ENCODE measurements at places on chromosomes 3 and 15.

DNA sequence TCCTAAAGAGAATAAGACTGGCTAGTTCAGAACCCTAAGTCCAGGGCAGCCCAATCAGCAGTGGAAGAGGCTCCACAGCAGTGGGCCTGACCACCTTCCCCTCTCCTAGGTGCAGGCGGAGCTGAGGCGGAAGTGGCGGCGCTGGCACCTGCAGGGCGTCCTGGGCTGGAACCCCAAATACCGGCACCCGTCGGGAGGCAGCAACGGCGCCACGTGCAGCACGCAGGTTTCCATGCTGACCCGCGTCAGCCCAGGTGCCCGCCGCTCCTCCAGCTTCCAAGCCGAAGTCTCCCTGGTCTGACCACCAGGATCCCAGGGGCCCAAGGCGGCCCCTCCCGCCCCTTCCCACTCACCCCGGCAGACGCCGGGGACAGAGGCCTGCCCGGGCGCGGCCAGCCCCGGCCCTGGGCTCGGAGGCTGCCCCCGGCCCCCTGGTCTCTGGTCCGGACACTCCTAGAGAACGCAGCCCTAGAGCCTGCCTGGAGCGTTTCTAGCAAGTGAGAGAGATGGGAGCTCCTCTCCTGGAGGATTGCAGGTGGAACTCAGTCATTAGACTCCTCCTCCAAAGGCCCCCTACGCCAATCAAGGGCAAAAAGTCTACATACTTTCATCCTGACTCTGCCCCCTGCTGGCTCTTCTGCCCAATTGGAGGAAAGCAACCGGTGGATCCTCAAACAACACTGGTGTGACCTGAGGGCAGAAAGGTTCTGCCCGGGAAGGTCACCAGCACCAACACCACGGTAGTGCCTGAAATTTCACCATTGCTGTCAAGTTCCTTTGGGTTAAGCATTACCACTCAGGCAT lies 33.7 kb downstream of the VIPR1 start:
- DNase-seq, result peak; percentile 7

DNA sequence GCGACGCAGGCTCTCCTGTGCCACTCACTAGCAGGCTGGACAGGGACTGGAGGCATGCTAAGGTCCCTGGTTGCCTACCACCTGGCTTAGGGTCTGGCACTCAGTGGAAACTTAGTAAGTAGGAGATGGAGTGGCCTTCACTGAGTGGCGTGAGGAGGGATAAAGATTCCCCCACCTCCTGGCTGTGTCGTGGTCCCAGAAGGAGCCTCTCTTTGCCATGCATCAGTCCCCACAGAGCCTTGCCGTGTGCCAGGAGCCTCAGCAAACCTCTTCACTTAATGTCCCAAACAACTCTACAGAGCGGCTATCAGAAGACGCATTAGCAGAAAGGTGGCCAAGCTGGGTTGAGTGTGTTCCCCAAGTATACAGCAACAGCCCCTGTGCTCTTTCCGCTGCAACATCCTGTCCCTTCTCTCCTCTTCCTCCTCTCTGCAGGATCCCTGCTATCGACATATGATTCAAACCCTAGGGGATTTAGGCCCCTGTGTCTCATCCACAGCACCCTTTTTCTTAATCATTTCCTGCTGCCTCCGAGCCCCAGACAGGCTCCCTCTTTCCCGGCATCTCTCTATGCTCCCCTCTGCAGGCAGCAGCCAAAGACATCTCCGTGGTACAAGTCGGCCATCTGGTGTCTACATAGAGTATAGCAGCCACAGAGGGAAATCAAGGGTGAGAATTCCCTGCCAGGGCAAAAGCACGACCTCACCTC lies 66.7 kb downstream of the SLC6A1 start:
- DNase-seq, result peak; percentile 82

- DNase-seq, result no peak
These were observed 110.6 kb upstream of the TLE3 start for GRCh38 chr15:70208332-70208731.

- no peak for DNase-seq
These were observed 32.2 kb upstream of the KLHL25 start for GRCh38 chr15:85826756-85827515.

GRCh38 chr3:178709051-178709450 lies 172.8 kb downstream of the KCNMB2 start:
- no peak for DNase-seq

GRCh38 chr3:131349946-131350347 lies 31.6 kb upstream of the NUDT16 start:
- DNase-seq, result peak; percentile 15

- DNase-seq, result no peak
These were observed 231.6 kb upstream of the GOLGA6L4 start for GRCh38 chr15:84003791-84004503.

DNA sequence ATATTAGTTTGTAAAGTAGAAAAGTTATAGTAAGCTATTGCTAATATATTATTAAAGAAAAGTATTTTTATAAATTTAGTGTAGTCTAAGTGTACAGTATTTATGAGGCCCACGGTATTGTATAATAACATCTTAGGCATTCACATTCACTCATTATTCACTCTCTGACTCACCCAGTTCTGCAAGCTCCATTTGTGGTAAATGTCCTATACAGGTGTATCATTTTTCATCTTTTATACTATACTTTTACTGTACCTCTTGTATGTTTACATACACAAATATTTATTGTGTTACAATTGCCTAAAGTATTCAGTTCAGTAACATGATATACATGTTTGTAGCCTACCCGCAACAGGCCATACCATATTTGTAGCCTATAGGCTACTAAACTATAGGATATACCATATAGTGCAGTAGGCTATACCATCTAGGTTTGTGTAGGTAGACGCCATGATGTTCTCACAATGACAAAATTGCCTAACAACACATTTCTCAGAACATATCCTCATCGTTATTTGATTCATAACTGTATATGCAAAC lies 246.8 kb upstream of the ALCAM start:
- peak; percentile 43 for DNase-seq

DNA sequence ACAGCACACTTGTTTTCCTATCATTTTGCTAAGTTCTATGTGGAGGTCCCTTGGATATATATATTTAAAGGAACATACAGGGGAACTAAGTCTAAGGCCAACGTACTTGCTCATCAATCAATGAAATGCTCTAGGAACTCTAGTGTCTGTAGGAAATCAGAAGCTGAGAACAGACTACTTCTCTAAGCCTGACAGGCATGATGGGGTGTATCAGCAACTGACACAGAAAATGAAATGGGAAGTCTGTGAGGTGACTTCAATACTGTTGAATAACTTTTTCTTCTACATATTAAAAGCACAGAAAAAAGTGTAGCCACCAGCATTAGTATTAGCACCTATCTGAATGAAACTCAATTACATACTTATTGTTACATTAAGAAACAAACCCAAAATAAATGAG lies 56.9 kb upstream of the CSPG5 start:
- no peak for DNase-seq

GRCh38 chr15:59917504-59918157 lies 86.5 kb upstream of the FOXB1 start:
- peak; percentile 40 for DNase-seq

DNA sequence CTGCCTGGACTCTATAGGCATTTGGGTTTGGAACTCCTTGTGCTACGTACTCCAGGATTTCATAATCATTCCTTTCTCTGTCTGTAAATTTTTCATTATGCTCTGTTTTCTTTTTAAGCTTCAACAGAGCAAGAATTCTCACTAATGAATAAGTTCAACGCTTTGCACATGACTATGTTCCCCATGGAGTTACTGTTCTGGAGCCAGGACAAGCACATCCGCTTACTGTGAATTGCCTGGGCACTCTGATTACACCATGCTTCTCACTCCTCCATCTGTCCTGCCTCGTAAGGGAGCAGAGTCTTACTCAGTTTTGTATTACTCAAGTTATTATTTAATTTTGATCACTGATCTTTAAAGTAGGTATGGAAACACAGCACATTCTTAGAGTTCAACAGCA lies 472.7 kb downstream of the RAP2B start:
- no peak for DNase-seq

GRCh38 chr15:95499397-95499796 lies 831.1 kb upstream of the NR2F2 start:
- no peak for DNase-seq

- no peak for DNase-seq
These were observed 41.3 kb upstream of the SLC22A13 start for GRCh38 chr3:38224357-38224756.

DNA sequence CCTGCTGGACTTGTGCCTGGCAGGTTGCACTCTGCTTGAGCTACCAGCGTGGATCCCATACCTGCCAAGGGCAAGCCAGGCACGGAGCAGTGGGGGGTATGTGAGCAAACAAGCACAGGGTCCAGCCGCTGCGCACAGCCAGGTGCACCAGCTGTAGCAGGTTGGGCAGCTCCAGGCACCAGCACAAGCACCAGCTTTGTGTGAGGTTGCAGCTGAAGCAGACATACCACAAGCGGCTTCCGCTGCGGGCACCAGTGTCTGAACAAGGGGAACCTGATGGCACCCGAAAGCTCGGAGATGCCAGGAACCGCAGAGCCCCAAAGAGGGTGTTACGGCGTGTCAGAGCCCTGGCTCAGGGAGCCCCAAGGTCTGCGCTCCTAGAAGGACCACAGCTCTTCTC lies 472.7 kb upstream of the ARL6 start:
- DNase-seq, result no peak

Measured in HCEC 1CT (cell line).